Uterus (tissue), 4 donors: ENCODE measurements at places on chromosomes 16 and 17. TPM values are rescaled to one million over a fixed set of nuclear protein-coding genes. Genes with fewer than 3 reads are reported as not detected.

DNA sequence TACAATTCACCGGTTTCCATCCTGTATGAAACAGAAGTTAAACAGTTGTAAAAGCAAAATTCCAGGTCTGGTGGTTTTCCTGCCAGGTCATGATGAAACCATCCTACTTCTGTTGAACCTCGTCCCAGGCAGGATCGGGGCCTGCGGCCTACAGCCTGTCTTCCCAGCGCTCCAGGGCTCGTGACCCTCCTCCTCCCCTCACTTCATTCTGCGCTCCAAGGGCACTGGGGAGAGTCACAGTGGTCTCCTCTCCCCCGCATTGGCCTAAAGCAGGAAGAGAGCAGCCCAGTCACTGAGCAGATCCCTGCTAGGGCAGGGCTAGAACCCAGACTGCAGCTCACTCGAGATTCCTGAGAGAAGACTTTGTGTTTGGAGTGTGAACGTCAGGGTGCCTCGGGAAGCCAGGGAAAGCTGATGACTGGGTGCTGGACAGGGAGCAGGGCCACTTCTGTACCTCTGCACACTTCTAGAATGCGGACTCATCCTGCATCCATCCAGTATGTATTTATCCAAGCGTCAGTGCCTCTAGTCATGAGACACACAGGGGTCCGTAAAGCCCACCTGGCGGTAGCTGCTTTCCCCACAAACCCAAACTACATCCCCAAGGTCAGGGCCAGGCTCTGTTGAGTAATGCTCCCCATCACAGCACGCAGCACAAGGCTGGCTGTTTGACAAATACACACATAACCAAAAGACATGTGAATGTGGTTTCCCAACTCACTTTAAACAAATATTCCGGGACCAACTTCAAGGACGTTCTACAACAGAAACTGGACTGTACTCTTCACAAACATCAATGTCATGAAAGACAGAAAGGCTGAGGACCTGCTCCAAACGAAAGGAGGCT lies 1.7 kb upstream of the ITGAE start:
- H3K36me3 ChIP-seq, result no peaks in the 10 kb centered on the region
- no peak overlapping the region for H3K4me3 ChIP-seq
- peak overlapping the region; percentile 82 for H3K27ac ChIP-seq
- no peaks in the 10 kb centered on the region for H3K4me1 ChIP-seq
- peak; percentile 80 for DNase-seq

GRCh38 chr16:11743308-11744074 lies 834 bp upstream of the TXNDC11 start:
- no peaks in the 10 kb centered on the region for H3K36me3 ChIP-seq
- no peaks in the 10 kb centered on the region for H3K27me3 ChIP-seq
- H3K4me1 ChIP-seq, result peaks cover 8% of the 10 kb centered on the region
- H3K27ac ChIP-seq, result peak overlapping the region; percentile 97
- H3K4me3 ChIP-seq, result peak overlapping the region; percentile 50

DNA sequence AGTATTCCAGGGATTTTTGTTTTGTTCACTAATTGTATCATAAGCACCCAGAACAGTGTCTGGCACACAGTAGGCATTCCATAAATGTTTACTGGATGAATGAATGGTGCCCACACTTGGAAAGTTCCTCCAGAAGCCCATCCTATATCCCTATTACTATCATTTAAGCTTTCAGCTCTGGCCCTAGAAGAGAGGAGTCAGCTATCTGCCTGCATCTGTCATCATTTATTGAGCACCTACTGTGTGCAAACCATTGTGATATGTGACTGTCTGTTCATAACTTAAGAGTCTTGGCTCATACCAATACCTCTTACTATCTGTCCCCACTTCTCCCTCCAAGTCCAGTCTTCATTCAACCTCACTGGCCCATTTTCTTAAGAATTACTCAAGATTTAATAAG lies 20.1 kb upstream of the SP6 start:
- no peak overlapping the region for H3K4me3 ChIP-seq
- DNase-seq, result no peak
- no peaks in the 10 kb centered on the region for H3K36me3 ChIP-seq
- H3K27ac ChIP-seq, result no peak overlapping the region

- no peak overlapping the region for H3K4me3 ChIP-seq
- H3K36me3 ChIP-seq, result no peaks in the 10 kb centered on the region
- no peak overlapping the region for H3K27ac ChIP-seq
- H3K4me1 ChIP-seq, result no peaks in the 10 kb centered on the region
- DNase-seq, result no peak
These were observed 79.9 kb downstream of the TOX3 start for GRCh38 chr16:52466994-52467393.

DNA sequence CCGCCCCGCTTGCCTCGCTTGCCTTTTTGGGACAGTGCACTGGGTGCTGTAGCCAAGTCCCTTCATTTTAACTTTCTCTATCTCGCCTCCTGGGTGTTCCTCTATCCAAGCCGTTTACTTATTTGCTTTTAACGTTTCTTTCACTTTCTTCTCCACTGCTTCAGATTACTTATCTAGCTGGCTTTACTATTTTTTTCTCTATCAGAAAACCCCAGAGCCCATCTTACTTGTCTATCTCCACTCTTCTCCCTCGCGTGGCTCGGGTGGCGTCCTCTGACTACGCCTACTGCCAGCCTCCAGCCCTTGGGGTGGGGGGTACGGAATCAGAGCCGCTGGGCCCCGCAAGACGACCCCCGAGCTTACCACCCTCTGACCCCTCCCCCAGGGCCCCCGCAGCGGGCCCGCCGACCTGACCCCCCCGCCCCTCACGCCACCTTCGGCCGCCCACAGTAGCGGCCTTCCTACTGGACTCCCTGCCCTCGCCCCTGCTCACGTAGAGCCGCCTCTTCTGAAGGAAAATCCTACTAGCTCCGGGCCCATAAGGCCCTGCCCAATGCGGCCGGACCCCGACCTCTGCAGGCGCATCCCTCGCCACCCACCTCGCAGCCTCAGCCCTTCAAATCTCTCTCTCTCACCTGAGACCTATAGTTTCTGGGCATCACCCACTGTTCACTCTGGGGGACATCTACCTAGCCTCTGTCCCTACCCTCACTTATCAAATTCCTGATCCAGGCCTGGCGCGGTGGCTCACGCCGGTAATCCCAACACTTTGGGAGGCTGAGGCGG lies 1.0 kb upstream of the SLC12A4 start:
- no peak for DNase-seq
- peaks cover 3% of the 10 kb centered on the region for H3K4me1 ChIP-seq
- peak overlapping the region; percentile 73 for H3K4me3 ChIP-seq
- no peaks in the 10 kb centered on the region for H3K27me3 ChIP-seq
- no peaks in the 10 kb centered on the region for H3K36me3 ChIP-seq
- H3K27ac ChIP-seq, result peak overlapping the region; percentile 96

GRCh38 chr17:78611607-78612006 lies 34.4 kb upstream of the DNAH17 start:
- H3K27me3 ChIP-seq, result no peaks in the 10 kb centered on the region
- no peak for DNase-seq
- H3K27ac ChIP-seq, result peak overlapping the region; percentile 44
- H3K36me3 ChIP-seq, result no peaks in the 10 kb centered on the region
- peaks cover 4% of the 10 kb centered on the region for H3K4me1 ChIP-seq
- no peak overlapping the region for H3K4me3 ChIP-seq

DNA sequence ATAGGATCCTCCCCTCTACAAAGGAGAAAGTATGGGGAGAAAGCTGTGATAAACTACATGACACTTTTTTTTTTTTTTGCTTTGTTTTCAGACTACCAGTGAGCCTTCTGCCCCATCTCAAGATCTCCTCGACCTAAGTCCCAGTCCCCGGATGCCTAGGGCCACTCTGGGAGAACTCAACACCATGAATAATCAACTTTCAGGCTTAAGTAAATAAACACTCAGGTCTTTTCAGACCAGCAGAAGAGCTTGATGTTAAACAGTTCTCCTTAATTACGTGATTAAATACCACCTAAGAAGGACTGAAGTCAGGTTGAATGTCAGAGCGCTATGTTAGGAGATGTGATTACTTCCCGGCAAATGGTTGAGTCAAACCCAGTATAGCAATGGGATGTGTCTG lies 31.4 kb downstream of the COX11 start:
- no peaks in the 10 kb centered on the region for H3K4me1 ChIP-seq
- no peaks in the 10 kb centered on the region for H3K27me3 ChIP-seq
- H3K36me3 ChIP-seq, result no peaks in the 10 kb centered on the region

GRCh38 chr16:70437017-70437581 lies 1.8 kb downstream of the ST3GAL2 start:
- peaks cover 7% of the 10 kb centered on the region for H3K4me1 ChIP-seq
- H3K4me3 ChIP-seq, result no peak overlapping the region
- H3K27me3 ChIP-seq, result no peaks in the 10 kb centered on the region

- peak; percentile 94 for DNase-seq
- H3K27me3 ChIP-seq, result no peaks in the 10 kb centered on the region
- H3K27ac ChIP-seq, result peak overlapping the region; percentile 95
These were observed 28.7 kb upstream of the TNRC6A start for GRCh38 chr16:24700549-24701392.

- no peaks in the 10 kb centered on the region for H3K4me1 ChIP-seq
- H3K4me3 ChIP-seq, result no peak overlapping the region
- H3K36me3 ChIP-seq, result no peaks in the 10 kb centered on the region
- no peak overlapping the region for H3K27ac ChIP-seq
These were observed 12.2 kb downstream of the ENGASE start for GRCh38 chr17:79086609-79087427.

- H3K36me3 ChIP-seq, result no peaks in the 10 kb centered on the region
- no peak overlapping the region for H3K27ac ChIP-seq
- H3K27me3 ChIP-seq, result peaks cover 16% of the 10 kb centered on the region
- no peak overlapping the region for H3K4me3 ChIP-seq
These were observed 509 bp upstream of the ATP2C2 start for GRCh38 chr16:84367750-84368307.

DNA sequence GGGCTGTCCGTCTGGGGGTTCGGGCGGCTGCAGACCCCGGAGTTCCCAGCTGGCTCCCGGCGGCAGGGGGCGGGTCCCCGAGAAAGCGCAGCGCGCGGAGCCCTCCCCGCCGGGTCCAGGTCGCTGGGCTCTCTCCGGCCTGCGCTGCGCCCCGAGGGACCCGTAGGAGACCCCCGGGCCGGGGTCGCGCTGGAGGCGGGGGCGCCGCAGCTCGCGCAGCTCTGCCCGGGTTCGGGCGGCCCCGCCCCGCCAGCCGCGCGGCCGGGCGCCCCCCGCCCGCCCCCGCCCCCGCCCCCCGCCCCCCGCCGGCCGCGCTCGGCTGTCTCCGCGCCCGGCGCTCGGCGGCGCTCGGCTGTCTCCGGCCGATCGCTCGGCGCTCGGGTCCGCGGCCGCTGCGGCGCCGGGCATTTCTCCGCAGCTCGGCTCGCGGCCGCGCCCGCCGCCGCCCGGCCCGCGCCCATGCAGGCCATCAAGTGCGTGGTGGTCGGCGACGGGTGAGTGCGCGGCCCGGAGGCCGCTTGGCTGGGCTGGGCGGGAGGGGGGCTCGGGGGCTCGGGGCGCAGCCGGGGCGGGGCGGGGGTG lies at the start of gene RAC3:
RAC3 (plus strand) TSS at position 376 of the 582 bp plus-strand sequence; CDS start at position 460, 84 bp downstream.
- H3K36me3 ChIP-seq, result no peaks in the 10 kb centered on the region
- H3K4me3 ChIP-seq, result peak within 1 kb of the TSS; percentile 35
- H3K27me3 ChIP-seq, result no peaks in the 10 kb centered on the region
- no peak within 1 kb of the TSS for H3K27ac ChIP-seq

GRCh38 chr17:74351552-74352210 lies 10.0 kb downstream of the BTBD17 start:
- H3K27ac ChIP-seq, result no peak overlapping the region
- no peaks in the 10 kb centered on the region for H3K27me3 ChIP-seq
- H3K4me1 ChIP-seq, result peaks cover under 1% of the 10 kb centered on the region
- no peak for DNase-seq

DNA sequence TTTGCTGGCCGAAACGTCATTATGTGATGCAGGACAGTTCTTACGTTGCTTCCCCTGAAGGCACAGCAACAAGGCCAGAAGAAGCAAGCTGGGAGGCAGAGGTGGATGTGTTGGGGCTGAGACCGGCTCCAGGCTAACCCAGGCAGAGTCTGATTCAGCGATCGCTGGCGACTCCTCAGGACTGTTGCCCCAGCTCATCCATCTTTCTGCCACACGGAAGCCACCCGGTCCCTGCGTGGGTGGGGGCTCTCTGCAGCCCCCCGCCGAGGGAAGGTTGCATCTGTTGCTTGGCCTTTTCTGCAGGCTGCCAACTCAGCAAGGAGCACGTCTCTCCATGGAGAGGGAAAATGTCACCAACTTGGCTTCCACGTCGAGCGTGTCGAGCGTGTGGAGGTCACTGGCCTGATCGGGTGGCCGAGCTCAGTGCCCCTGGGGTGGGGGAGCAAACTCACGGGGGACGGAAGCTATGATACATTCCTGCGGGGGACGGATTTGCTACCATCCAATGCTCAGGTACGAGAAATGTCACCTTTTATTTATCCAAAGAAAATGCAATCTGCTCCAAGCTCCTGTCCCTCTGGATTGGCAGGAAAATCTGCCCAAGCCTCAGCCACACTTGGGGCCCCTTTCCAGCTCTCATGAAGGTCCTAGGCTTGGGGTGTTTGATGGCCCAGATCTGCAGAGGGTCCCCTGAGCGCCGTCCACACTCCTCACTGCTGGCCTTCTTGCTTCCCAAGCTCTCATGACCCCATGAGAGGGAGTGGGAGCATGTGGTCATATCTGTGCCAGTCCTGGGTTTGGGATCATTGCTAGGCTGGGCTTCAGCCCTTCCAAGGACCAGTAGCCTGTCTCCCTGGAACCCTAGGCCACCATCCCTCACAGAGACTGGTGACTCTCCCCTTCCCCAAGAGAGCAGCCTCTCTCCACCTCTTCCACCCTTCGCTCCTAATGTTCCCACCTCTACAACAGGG lies 69.4 kb downstream of the RPH3AL start:
- no peaks in the 10 kb centered on the region for H3K27me3 ChIP-seq
- peak; percentile 1 for DNase-seq
- H3K4me3 ChIP-seq, result no peak overlapping the region
- H3K36me3 ChIP-seq, result no peaks in the 10 kb centered on the region

GRCh38 chr16:30350134-30350871 lies 4.8 kb downstream of the CD2BP2 start:
- no peak for DNase-seq
- peaks cover 13% of the 10 kb centered on the region for H3K4me1 ChIP-seq
- H3K27me3 ChIP-seq, result no peaks in the 10 kb centered on the region
- H3K27ac ChIP-seq, result no peak overlapping the region

HSF5 gene
- total RNA-seq, result 0.90 TPM

GRAPL gene
- not detected for total RNA-seq

FOXC2 gene
- total RNA-seq, result 2.6 TPM

OR2C1 gene
- 0.69 TPM for total RNA-seq

GPR139 gene
- total RNA-seq, result not detected

P4HB gene
- 504 TPM for total RNA-seq

PERCC1 gene
- not detected for total RNA-seq

SLFN11 gene
- 24.6 TPM for total RNA-seq

MMP28 gene
- 11.3 TPM for total RNA-seq

ITGA2B gene
- total RNA-seq, result not detected

CSH2 gene
- not detected for total RNA-seq

SLX4 gene
- 3.8 TPM for total RNA-seq

CNTD1 gene
- total RNA-seq, result 0.69 TPM

KREMEN2 gene
- not detected for total RNA-seq

ANKRD40CL gene
- total RNA-seq, result not detected

CACNG1 gene
- not detected for total RNA-seq

ENPP7 gene
- not detected for total RNA-seq

MTSS2 gene
- 23.9 TPM for total RNA-seq

KRT15 gene
- total RNA-seq, result 1.6 TPM

SLC52A1 gene
- not detected for total RNA-seq
